ENCODE measurements at places on chromosomes 5 and 9.

DNA sequence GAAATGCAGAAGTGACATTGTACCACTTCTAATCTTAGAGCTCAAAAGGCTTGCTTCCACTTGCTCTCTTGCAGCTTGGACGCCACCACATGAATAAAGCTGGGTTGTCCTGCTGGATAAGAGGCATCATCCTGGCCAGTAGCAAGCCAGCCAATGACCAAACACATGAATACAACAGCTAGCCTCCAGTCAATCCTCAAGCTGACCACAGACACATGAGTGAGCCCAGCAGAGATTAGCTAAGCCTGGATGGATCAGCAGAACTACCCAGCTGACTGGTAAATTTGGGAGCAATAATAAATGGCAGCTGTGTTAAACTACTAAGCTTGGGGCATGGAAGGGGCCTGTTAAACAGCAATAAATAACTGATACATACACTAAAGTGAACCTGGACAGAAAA lies 121.1 kb upstream of the SLC12A2 start:
- no peak for DNase-seq

DNA sequence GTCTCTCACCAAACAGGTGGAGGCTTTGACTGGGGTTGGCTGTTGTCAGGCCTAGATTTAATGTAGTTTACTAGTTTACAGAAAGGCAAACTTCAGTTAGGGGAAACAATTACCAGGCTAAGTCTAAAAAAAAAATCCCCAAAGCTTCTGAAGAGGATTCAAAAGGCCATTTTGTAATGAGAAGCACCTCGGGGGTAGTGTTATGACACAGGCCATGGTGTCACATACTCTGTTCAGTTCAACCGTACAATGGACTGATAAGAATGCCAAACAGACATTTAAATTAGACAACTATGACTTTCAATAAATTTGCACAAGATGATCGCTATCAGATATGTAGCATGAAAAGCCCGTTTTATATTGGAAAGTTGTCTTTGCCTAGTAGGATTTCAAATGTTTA lies 120.1 kb upstream of the PCA3 start:
- DNase-seq, result no peak

DNA sequence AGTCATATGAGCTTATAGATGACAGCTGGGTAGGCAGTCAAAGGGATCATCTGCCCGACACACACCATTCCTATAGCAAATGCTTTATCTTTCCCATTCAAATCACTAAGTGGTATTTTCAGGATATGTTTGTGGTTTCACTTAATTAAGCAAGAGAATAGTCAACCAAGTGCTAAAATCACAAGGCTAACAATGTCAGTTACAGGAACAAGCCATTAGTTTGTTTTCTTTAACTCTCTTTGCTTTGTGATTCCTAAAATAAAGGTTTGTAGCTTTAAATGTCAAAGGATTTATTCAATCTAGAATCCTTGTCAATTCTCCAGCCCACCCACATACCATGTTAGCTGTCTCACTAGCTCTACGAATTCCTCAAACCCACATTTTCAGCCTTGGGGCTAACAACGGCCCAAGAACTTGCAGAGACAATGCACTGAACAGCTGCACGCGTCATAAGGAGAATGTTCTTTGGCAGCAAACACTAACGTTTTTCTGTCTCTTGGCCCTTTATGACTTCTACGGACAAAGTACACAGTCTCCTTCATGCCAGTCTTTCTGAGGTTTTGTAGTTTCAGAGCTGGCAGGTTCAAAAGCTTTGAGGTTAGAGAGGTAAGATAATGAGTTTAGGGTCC lies 56.6 kb downstream of the ELAVL2 start:
- DNase-seq, result no peak

- no peak for DNase-seq
These were observed 20.0 kb upstream of the CD180 start for GRCh38 chr5:67216564-67216963.

- no peak for DNase-seq
These were observed 36.1 kb downstream of the TAF11L14 start for GRCh38 chr5:17670353-17670752.

DNA sequence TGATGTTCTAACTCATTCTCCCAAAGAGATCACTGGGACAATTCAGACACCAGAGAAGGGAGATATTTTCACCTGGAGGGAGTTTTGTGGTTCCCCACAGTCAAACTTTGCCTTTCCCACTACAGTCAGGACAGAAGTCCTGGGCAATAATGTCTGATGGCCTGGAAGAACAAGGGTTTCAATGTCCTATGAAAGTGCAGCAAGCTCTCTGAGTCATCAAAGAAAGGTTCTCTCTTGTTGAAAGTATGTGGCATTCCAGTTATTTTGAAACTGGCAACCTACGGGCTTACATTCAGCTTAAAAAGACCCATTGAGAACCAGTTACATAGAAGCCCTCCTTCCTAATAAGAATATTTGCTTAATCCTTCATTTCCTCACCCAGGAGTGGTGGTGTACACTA lies 103.9 kb downstream of the INSYN2B start:
- no peak for DNase-seq

DNA sequence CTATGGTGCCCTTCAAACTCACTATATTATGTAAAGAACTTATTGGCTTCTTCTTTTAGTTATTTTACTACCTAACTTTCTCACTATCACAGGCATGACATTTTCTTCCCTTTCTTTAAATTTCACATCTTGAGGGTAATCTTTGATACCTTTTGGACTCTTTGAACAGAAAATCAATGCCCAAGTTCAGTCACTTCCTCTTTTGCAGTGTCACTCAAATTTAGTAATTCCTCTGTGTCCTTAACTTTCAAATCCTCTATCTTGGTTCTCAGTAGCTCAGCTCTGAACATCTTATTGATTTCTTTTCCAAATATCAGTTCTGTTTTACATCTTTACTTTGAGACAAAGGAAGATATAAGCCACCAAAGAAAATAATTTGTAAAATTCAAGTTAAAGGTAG lies 25.5 kb downstream of the CNTLN start:
- DNase-seq, result no peak

GRCh38 chr9:128669786-128670185 lies 13.1 kb upstream of the DYNC2I2 start:
- DNase-seq, result no peak

GRCh38 chr5:1868886-1869475 lies 13.7 kb downstream of the IRX4 start:
- no peak for DNase-seq

DNA sequence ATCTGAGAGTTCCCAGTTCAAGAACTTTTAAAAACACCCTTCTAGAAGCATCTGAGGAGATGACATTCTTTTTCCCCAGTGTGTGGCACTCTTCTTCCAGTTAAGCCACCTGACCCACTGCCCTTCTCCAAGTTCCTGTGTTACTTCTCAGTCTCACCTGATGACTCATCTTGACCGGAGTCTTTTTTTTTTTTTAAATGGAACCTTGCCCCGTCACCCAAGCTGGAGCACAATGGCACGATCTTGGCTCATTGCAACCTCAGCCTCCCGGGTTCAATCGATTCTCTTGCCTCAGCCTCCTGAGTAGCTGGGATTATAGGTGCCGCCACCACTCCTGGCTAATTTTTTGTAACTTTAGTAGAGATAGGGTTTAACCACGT lies 224.1 kb upstream of the DAB2 start:
- DNase-seq, result no peak

DNA sequence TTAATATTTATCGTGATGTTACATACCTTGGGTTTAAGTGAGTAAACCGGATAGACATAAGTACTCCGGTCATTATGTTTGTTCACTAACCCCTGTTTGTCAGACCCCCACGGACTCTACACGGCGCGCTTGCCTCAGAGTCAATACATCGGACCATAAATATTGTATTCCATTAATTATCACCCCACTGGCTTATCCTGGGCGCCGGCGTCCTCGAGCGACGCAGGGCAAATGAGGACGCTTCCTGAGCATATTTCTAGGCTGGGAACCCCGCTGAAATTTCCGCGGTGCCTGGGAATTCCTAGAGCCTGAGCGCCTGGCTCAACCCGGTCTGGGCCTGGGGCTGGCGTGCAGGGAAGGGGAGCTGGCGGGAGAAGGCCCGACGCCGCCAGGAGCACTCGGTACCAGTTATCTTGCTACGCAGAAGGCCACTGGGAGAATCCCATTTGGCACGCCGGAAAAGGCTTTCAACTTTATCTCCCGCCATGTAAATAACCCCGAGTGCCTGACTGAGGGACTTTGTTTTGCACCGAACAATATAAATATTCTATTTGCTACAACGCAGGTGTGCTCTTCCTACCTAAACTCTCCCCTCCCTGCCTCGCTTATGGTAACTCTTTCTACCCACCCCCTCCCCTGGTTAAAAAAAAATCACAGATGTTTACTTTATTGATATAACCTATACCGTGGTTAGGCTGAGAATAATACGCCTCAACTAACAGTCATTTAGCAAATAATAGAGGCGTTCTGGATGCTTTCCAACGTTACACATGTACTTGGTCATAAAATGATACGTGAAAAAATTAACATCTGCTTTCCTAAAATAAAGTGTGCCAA lies 19.4 kb downstream of the NR2F1 start:
- no peak for DNase-seq

DNA sequence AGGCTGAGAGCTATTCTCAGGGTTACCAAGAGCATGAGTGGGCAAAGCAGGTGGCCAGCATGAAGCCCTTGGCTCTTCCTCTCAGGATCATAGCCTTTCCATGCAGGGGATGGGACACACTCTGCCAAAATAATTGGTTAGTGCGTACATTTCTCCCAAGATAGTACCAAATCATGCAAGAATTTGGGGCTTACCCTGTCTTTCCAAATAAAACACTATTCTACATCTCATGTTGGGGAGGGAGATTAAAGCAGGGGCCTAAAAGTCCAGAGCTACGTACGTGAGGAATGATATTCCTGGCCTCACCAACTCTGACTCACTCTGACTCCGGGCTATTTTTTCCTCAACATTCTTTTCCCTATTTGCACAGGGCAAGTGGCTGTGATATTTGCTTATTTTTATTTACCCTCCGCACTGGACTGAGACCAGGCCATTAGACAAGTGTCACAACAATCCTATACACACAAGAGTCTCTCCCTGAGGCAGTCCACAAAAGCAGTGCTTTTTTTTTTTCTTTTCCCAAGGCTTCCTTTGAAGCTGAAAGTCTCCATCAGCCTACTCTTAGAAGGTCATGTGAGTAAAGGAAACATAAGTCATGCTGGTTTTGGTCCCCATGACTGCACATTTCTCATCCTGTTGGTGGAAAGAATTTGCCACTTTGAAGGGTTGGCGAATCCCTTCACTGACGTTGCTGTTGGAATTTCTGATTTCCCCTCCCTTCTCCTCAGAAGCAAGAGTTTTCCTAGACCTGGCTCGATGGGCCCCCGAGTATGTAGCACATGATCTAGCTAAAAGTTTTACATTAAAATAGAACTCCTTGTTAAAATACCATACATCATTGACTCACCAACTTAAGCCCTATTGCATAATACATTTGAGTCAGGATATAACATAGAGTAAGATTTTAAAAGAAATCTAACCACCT lies 40.0 kb downstream of the TMEM252 start:
- no peak for DNase-seq

- no peak for DNase-seq
These were observed 186.3 kb downstream of the KDM4C start for GRCh38 chr9:6944093-6944551.

DNA sequence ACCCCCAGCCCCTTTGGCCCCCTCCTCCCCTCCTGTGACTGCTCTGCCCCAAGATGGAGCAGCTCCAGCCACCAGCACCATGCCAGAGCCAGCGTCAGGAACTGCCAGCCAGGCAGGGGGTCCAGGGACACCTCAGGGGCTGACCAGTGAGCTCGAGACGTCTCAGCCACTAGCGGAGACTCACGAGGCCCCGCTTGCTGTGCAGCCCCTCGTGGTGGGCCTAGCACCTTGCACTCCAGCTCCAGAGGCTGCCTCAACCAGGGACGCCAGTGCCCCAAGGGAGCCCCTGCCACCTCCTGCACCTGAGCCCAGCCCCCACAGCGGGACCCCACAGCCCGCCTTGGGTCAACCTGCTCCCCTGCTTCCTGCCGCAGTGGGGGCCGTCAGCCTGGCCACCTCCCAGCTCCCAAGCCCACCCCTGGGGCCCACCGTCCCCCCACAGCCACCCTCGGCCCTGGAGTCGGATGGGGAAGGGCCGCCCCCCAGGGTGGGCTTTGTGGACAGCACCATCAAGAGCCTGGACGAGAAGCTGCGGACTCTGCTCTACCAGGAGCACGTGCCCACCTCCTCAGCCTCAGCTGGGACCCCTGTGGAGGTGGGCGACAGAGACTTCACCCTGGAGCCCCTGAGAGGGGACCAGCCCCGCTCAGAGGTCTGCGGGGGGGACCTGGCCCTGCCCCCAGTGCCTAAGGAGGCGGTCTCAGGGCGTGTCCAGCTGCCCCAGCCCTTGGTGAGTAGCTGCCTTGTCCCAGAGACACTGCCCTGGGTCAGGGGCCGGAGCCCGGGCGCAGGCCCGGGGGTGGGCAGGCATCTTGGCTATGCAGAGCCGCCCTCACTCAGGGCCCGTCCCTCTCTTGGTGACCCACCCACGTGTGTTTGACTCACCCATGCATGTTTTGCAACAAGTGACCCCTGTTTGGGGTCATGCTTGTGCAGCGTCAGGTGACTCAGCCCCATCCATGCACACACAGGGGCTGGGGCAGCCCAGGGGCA lies 105.2 kb downstream of the WNK2 start:
- DNase-seq, result no peak

GRCh38 chr5:124341066-124341858 lies 405.2 kb downstream of the ZNF608 start:
- DNase-seq, result no peak

GRCh38 chr5:14672082-14672481 lies 7.6 kb downstream of the OTULIN start:
- no peak for DNase-seq

DNA sequence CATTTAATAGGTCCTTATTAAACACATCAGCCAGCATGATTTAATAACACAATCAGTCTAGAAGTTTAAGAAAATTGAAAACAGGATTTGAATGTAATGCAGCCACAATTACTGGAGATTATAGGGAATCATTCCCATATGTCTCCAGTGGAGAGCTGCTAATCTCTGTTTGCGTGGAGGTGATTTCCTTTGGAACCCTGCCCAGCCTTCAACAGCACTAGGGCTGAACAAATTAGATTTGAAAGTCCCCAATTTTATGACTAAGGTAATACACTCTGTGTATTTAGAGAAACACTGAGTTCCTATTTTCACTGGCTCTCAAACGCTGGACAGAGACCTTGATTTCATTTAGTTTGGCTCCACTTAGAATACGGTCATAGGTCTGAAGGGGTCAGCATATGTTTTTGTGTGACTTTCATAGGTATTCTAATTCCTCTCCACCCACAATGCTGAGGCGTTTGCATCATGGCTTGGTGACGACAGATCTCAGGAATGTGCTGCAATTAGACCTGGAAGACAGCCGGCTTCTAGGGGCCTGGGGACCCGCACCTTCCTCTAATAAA lies 508.3 kb downstream of the EBF1 start:
- DNase-seq, result no peak

DNA sequence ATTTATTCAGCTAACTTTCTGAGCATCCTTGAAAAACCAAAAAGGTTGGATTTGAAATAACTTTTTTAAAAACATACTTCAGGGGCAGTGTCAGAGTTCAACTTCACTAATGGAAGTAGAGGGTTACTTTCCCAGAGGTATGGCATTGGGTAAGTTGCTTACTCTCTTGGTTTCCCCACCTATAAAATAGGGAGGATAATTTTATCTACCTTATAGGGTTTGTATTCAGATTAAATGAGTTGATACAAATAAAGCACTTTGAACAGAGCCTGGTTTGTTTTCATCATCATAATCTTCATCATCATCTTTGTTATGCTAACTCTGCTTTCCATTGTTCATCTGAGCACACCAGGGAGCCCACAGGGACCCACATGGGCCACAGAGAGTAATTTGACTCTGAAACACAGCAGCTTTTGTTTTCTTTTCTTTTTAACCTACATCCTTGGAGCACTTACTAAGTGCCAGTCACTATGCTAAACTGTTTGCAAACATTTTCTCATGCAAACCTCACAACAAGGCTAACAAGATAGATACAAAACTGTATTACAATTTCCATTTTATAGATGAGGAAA lies 179.1 kb upstream of the SLC24A2 start:
- no peak for DNase-seq
